Skin of body (tissue), 3 donors: ENCODE measurements at places on chromosomes 3 and 15. TPM values are rescaled to one million over a fixed set of nuclear protein-coding genes. Genes with fewer than 3 reads are reported as not detected.

GRCh38 chr3:111738238-111738637 is 120.8 kb upstream of the PHLDB2 start:
- no peak for DNase-seq

TUSC7 gene
- total RNA-seq: not detected

GAP43 gene
- total RNA-seq: 1.3 TPM

GRCh38 chr3:3631114-3631513 is 168.1 kb upstream of the LRRN1 start:
- DNase-seq: no peak

DNA sequence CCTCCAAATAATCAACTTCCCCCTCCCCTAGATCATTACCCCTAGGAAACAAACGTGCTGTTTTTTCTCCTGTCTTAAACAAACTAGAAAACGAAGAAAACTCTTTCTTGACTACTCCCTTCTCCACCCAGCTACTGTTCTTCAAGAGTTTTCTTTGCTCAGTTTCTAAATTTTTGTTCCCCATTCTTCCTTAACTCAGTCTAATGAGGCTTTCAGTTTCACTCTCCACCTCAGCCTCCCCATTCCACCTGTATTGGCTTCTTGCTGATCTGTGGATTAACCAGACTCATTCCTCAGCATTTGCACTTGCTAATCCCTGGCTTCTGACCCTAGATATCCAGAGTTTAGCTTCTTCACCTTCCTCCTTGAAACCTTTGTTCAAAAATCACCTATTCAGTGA is 26.8 kb downstream of the SERPINI1 start:
- DNase-seq: no peak

- DNase-seq: no peak
Measured at GRCh38 chr15:81038975-81039607, 38.4 kb downstream of the TLNRD1 start.

- peak; percentile 35 for DNase-seq
Measured at GRCh38 chr15:100501117-100501516, 27.6 kb downstream of the CERS3 start.

DNA sequence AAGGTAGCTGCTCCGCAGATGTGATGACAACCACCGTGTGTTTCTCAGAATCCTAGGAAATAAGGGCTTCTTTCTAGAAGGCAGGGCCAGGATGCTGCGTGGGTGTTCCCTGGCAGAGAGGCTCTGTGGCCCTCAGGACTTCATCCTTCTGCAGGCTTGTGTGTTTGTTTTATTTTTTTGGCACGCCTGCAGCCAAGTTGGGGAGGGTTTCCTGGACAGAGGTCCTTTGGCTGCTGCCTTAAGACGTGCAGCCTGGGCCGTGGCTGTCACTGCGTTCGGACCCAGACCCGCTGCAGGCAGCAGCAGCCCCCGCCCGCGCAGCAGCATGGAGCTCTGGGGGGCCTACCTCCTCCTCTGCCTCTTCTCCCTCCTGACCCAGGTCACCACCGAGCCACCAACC is at the start of gene CLEC3B:
Gene CLEC3B, plus strand, starts transcription at position 266 of the 400 bp plus-strand sequence. Its CDS starts 60 bp downstream, at position 326.
- peak; percentile 80 for DNase-seq

TBC1D23 gene
- total RNA-seq: 59.4 TPM

DNA sequence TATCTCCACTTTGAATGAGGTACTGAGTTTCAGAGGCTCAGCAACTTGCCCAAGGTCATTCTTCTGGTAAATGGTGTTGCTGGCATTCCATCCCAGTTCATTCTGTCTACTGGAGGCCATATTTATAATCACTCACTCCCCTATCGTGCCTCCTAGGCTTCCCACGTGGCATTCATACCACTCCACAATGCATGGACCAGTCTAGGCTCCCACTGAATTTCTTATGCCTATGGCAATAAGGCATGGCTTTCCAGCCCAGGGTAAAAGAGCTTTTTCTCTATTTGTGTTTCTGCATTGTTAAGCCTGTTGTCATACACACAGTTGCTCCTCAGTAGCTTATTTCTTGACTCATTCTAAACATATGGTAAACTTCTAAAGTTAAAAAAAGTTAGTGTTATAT is 19.9 kb downstream of the BBX start:
- DNase-seq: no peak

DNA sequence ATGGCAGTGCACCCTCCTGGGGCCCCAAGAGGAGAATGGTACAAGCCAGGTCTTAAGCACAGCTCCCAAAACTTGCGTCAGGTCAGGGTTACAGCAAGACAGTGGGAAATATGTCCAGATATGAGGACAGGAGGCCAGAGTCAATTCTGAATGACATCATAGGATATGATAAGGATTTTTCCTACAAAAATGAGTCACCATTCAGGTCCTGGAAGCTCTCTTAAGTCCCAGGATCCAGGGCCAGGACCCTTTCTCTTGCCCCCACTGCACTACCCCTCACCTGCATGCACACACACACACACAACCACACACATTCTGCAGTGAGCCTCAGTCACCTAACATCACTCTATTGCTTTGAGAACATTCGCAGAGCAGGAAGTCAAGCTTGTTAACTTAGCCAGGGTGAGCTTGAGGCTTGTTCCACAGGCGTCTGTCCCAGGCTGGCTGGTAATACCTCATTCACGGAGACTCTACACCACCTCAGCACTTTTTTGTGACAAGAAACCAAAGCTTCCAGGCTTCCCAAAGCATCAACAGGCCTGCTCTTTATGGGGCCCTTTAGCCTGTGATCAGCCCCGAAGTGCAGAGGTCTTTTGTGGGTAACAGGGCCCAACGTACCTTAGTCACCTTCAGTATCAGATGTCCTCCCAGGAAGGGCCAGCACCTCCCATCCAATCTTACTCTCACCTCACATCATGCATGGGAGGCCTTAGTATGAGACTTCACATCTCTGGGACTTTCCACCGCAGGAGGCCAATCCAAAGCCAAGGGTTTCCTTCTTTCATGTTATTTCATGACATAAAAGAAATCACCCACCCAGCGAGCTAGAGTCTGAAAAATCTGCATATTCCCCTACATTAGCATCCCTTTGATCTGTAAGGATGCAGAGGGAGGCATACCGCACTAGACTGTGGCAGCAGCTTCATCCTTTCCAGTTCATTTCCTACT is 74.0 kb upstream of the LIPC start:
- no peak for DNase-seq

DNA sequence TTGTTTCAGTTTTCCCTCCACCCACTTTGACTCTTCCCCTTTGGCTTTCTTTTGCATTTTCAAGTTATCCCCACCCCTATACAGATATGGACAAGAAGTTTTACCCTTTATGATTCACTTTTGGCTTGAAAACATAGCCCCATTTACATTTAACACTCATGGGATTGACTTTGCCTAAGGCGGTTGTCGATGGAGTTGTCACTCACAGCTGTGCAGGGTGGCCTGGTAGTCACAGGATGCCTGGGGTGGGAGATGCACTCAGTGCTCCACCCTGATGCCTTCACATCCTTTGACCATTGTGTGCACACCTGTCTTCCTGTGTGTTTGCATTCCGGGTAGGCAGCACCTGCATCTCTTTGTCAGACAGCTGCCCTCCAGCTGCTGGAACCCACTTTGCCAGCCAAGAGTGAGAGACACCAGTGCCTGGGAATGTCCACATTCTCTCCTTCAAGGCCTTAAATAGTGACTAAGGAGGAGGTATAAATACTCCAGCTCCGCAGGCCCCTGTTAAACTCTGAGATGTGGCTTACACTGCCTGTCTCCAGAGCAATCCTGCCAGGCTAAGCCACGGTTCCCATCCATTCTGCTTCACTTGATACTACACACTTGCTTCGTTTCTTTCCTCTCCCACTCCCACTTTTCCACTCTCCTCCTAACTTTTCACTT is 191.5 kb upstream of the SLC24A5 start:
- no peak for DNase-seq

GRCh38 chr3:127157171-127157828 is 35.6 kb upstream of the PRR23E start:
- DNase-seq: no peak

DNA sequence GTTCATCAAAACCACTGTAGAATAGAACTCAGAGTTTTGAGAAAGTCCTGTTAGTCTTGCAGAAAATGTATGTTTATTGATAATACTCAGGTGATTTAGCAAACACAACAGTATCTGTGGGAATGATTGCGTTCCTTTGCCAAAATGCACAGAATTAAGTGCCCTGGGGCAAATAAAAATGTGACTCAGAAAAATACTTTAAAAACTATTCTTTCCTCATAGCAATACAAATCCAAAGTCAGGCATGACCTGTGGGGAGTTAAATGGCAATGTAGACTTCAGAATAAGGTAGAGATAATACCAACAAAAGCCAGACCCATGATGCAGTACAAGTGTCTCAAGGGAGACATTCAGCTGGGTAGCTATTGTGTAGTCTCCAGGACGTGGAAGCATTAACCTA is 72.3 kb upstream of the SNTN start:
- no peak for DNase-seq

GRCh38 chr3:123688241-123688747 is 103.4 kb upstream of the HACD2 start:
- DNase-seq: no peak

DNA sequence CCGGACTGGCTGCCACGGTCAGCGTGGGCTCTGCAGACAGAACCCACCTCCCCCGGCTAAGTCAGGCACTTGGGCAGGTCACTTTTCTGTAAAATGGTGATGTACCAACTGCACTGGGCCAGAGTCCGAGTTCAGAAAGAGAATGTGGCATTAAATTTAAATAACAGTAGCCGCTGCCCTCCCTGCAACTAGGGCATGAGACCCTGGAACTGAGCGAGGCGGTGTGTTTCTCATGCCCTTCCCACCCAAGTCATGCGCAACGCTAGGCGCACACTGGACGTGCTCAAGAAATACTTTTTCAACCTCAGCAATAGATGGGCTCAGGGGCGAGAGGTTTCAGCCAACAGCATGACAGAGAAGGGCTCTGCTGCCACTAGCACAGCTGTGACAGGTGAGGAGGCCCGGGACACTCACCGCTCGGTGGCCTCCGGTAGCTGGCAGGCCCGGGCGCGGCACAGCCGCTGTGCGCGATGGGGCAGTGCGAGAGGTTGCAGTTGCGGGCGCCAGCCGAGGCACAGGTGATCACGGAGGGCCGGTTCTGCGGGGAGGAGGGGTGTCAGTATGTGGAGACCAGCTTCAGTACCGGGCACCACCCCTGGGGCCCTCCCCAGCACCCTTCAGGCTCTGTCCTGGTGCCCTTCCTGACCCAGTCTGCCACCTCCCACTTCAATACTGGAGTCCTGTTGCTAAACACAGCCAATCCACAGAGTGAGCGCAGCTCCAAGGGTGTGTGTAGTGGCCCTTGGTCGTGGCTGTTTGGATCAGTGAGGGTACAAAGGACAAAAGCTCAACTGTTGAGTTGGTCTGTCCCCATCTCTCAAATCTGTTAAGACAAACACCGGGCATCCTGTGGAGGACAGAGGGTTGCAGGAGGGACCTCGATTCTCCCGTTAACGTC is 84.5 kb downstream of the VGLL4 start:
- DNase-seq: no peak
